ENCODE measurements at places on chromosomes 12 and 14.
A peak's percentile ranks its signal among the peaks of the same experiment; 100 is the strongest.

GRCh38 chr12:118317729-118318128 lies 55.0 kb downstream of the TAOK3 start:
- DNase-seq: no peak

- DNase-seq: peak; percentile 46
Measured at GRCh38 chr12:106914796-106915634, 40.7 kb upstream of the TMEM263 start.

- no peak for DNase-seq
Measured at GRCh38 chr14:25003537-25003936, 46.4 kb downstream of the STXBP6 start.

GRCh38 chr14:66288511-66288910 lies 197.7 kb upstream of the CCDC196 start:
- DNase-seq: no peak

GRCh38 chr12:109577311-109577710 lies 3.7 kb downstream of the MVK start:
- no peak for DNase-seq

GRCh38 chr12:92070864-92071445 lies 74.7 kb downstream of the BTG1 start:
- no peak for DNase-seq

GRCh38 chr12:55653031-55653430 lies 16.3 kb downstream of the OR10P1 start:
- DNase-seq: no peak

- no peak for DNase-seq
Measured at GRCh38 chr14:25042362-25043299, 7.3 kb downstream of the STXBP6 start.

- peak; percentile 66 for DNase-seq
Measured at GRCh38 chr14:50791201-50791600, 39.8 kb downstream of the NIN start.

DNA sequence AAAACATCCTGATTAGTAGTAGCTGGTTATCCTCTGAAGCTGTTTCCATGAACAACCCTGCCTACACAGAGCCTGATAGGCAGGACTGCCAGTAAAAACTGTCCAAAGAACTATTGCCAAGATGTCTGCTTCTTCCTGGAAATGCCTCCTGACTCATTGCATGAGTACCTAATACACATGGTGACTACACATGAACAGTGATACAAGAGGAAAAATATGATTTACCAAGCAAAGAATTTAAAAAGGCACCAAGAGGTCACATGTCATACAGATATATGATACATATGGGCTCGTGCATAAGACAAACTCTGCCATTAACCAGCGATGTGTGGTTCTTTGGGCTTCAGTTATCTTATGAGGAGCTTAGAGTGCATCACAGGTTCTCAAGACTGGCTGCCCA lies 552.3 kb downstream of the SLC16A7 start:
- DNase-seq: no peak

GRCh38 chr14:101561145-101561896 lies at the start of gene DIO3:
Gene DIO3 (plus strand): TSS chr14:101561495.
- DNase-seq: no peak

- DNase-seq: no peak
Measured at GRCh38 chr12:48216785-48217184, 13.7 kb upstream of the OR10AD1 start.

DNA sequence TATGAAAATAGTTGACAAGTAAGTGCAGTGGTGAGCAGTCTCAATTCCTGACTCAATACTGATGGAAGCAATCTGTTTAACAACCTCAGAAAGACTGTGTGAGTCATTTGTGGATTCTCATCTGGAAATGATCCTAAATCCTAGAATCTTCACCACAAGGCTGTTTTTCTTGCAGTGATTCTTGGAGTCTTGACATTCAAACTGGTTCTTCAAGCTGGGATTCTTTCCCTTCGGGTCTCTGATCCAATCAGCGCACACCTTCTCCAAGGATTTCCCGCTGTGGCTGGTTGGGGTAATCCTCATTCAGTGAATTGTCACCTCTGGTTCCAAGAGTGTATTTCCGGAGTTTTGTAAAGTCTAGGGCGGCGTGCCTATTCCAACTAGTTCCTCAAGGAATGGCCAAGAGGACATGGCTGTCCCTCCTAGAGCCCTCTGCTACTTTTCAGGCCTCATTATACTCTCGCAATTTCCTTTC lies 37.7 kb upstream of the FOXJ2 start:
- no peak for DNase-seq

DNA sequence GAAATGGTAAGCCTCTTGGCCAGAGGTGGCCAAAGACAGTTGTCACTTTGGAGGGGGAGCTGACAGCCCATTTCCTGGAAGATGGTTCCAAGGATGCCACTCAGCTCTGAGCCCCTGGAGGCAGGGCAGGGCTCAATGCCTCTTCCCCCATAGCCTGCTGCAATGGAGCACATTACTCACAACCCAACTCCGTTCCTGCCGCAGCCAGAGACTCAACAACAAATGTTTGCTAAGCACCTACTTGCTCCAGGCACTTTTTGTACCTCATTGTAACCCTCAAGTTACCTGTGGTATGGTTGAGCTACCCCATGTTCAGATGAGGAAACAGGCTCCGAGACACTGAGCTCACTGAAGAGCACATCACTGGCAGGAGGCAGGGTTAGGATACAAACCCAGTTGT lies 19.5 kb downstream of the IRF2BPL start:
- no peak for DNase-seq

DNA sequence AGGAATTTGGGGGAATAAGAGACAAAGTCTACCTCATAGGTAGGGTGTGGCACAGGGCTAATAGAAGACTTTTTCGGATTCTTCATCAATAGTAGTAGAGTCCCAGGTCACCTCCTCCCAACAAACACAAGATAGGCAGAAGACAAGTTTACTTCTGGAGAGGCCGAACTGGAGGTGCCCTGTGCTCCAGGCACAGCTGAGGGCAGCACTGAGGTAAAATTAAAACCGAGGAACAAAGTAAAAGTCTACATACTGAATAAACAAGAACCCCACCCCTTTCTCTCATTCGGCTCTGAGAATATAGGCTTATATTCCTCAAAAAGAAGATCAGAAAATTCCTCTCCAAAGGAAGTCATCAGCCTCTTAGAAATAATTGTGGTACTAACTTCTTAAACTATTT lies 161.5 kb downstream of the SEC23A start:
- DNase-seq: no peak

- DNase-seq: no peak
Measured at GRCh38 chr12:20248646-20249045, 119.7 kb upstream of the PDE3A start.

- no peak for DNase-seq
Measured at GRCh38 chr12:68100241-68100640, 59.3 kb downstream of the IFNG start.

- DNase-seq: peak; percentile 63
Measured at GRCh38 chr14:92538412-92538985, 24.9 kb downstream of the RIN3 start.

DNA sequence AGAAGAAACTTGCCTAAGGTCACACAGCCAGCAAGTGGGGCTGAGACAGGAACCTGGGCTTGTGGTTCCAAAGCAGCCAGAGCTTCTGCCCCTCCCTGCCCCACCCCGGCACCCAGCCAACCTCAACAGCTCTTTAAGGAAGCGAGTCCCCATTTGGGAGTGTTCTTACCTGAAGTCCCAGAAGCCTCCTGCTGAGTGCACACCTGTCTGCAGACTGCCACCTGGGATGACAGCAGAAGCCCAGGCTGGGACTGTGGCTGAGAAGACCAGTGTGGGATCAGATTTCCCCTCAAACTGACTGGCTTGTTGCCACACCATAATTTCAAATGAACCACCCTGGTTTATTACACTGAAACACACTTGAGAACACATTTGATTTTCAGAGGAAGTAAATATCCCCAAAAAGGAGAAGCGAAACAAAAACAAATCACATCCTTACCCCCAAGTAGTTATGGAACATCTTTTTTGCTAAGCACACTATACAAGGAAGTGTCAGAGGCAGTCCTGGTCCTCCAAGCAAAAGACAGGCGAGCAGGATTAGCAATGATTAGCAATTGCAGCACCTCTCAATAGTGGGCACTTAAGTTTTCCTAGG lies 6.3 kb upstream of the RIN3 start:
- DNase-seq: no peak

- no peak for DNase-seq
Measured at GRCh38 chr12:129959889-129960288, 56.1 kb upstream of the TMEM132D start.

DNA sequence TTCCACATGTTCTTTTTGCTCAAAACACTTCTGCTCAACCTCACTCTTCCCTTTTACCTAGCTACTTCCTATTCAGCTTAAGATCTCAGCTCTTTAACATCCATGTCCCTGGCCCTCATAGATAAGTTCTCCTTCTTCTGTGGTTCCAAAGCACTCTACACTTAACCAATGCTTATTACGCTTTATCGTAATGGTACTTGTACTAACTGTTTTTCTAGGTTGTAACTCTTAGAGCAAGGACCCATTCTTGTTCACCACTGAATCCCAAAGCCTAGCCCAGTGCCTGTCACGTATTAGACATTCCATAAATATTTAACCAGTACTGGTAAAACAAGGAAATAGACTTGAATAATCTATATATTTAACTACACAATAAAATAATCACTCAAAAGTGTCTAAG lies 5.3 kb downstream of the SLC41A2 start:
- no peak for DNase-seq

DNA sequence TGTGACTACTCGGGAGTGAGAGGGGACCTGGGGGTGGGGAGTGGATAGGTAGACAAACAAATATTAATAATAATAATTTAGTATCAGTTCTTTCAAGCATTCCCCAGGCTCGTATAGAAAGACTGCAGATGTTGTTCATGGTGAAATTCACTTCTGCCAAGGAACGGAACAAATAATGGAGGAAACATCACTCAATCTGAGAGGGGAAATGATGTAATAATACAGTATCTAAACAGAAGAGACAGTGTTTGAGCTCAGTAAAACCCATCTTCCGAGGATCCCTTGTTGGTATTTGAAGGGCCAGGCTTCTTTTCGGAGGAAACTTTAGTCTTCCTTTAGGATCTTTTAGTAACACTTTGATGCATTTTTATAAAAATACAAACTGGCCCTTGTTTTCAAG lies 114.2 kb downstream of the KCNK10 start:
- DNase-seq: no peak

Measured in GM13977 (cell line).